ENCODE measurements at places on chromosomes 11 and 22.

DNA sequence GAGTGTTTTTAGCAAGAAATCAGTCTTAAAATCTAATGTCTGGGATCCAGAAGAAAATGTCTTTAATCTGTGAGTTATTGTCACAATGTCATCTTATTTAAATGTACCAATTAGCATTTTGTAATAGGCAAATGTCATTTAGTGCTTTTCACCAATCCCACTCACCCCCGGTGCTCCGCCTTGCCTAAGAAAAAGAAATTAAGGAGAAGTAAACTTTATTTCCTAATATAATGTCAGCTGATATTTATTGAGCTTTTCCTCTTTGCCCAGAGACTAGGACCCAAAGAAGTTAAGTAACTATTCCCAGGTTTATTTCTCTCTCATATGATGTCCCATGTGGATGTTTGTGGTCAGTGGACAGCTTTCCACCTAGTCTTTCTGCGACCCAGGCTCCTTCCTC lies 16.2 kb downstream of the SC5D start:
- no peak for DNase-seq

GRCh38 chr11:122877732-122878131 lies 4.8 kb upstream of the JHY start:
- DNase-seq, result no peak

- DNase-seq, result no peak
These were observed 87.9 kb downstream of the AMBRA1 start for GRCh38 chr11:46505741-46506482.

GRCh38 chr22:39498802-39499201 lies 3.3 kb upstream of the MIEF1 start:
- DNase-seq, result no peak

DNA sequence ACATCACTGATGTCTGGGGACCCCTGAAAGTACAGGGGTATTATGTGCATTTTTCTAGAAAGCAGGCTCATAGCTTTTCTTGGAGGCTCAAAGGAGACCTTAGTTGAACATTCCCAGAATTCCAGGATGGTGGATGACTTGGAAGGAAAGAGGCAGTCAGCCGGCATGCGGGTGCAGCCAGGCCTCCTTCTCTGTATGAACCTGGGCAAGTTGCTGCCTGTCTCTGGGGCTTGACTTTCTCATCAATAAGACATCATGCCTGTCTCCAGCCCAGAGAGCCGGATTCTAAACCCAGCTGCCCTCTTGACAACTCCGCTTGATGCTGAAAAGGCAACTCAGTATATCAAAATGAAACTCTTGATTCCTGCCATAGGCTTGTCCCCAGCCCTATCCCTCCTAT lies 12.6 kb downstream of the MS4A15 start:
- DNase-seq, result no peak

DNA sequence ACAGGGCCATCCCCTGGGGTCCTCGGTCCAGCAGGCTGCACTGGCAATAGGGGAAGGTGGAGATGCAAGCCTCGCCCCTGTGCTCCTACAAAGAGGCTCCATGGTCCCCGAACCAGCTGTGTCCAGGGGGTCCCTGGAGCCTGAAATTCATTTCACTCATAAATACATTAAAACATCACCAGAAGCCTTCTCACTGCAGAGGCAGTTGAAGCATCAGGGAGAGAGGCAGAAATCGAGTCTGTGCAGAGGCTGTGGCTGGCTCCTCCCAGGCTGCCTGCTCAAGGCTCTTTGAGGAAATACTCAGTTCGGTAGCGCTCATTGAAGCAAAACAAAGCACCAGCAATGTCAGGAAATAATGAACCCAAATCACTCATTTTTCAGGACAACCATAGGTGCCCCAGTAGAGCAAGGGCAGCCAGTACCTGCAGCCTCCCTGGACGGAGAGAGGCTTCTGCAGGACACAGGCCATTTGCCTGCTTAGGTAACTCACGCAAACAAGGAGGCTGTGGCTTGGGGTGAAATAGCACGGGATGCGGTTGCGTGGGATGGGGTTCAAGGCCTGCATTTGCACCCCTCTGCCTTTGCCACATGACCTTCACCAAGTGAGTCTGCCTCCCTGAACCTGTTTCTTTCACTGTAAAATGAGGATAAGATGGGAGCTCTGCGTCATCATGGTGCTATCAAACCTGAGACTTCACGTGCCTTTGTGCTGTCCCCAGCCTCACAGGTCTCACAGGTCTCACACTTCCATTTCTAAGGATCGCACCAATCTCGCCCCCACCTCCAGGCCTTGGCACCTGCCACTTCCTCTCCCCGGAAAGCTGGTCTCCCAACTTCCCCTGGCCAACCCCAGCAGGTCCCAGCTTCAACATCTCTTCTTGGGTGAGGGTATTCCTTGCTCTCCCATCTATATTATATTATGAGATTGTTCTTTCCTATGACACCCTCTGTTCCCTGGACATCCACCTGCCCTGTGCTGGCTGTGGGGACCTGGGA lies 84.3 kb upstream of the SHISAL1 start:
- DNase-seq, result no peak

GRCh38 chr22:42996646-42997365 lies 18.1 kb downstream of the PACSIN2 start:
- DNase-seq, result no peak

GRCh38 chr22:44898236-44898635 lies 111.6 kb downstream of the PHF21B start:
- no peak for DNase-seq

DNA sequence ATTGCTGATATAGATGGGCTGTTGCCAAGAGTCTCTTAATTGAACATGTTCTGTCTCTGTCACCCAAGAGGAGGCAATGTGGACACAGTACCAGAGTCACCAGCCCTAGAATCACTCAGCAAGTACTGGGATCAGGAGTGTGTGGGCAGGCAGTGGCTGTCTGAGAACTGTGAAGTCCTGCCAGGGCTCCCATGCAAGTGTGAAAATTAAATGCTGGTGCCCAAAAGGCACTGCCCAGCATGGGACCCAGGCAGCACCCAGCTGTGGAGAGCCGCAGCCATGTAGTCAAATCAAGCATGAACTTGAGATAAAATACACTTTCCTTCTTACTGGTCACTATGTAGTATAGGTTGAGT lies 19.9 kb downstream of the HIRA start:
- no peak for DNase-seq
